IMR-90 (cell line): ENCODE measurements at places on chromosomes 3 and 15. TPM values are rescaled to one million over a fixed set of nuclear protein-coding genes. Genes with fewer than 3 reads are reported as not detected.

CLDN1 gene
- 4.7 and 7.2 TPM in 2 replicates for total RNA-seq

IGDCC3 gene
- under 0.01 and 0.18 TPM in 2 replicates for total RNA-seq

DNA sequence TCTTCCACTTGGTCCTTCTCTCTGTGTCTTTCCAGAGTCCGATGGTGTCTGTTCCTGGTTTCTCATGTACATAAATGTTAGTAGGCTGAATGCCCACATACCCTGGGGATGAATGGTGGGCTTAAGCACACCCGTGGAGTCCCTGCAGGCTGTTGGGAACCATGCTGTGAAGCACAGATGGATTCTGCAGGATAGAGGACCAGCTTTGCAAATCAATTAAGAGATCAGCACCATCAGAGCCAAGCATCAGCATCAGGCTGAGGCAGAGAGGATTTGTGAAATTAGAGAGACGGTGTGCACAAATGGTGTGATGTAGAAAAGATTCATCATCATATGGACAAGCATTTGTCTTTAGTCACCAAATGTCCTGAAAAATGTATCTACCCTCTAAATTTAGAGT, 127.1 kb downstream of the SV2B start:
- DNase-seq = no peak

GRCh38 chr3:53941950-53942349, 50.3 kb upstream of the SELENOK start:
- DNase-seq = no peak

DNA sequence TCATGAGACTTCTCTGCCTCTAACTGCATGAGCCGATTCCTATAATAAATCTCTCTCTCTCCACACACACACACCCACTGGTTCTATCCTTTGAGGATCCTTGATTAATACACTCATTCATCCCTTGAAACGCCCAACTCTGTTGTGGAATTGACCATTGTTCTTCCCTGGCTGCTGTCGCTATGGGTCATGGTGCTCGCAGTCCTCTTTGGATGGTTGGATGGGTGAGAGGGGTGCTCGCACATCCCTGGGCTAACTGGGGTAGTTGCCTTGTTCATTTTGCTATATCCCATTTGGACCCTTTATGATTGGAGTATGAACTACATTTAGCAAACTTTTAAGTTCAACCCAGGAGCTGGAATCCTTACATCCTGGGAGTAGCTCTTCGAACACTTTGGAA, 33.9 kb upstream of the MYZAP start:
- DNase-seq = no peak

- DNase-seq = peak; percentile 44
These were observed 198.0 kb upstream of the PFN2 start for GRCh38 chr3:150168698-150169097.

GRCh38 chr3:186825294-186825821, 17.2 kb upstream of the ADIPOQ start:
- DNase-seq = peak; percentile 77

DNA sequence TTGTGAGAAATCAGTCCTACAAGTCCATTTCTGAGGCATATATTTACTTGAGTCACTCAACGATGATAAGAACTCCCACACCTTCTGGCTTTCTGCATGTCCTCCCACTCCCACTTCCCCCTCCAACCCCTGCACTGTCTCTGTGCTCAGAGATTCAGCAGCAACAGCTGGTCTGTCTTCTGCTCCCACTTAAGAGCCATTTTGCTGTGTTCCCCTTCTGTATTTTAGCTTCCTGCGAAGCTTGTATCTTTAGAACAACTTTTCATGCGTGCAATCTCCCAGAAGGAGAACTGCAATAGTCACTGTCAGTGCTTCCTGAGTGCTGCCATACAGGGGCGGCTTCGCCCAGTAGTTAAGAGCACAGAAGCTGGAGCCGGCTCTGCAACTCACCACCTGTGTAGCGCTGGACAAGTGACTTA, 90.0 kb upstream of the SPATA12 start:
- peak; percentile 18 for DNase-seq
